ENCODE measurements at places on chromosomes 11 and 22. TPM values are rescaled to one million over a fixed set of nuclear protein-coding genes. Genes with fewer than 3 reads are reported as not detected.

Gene PNPLA2
- 84.7 TPM for total RNA-seq

Gene MMP27
- not detected for total RNA-seq

Gene CAPRIN1
- 224 TPM for total RNA-seq

Gene RIBC2
- 11.5 TPM for total RNA-seq
